ENCODE measurements at places on chromosomes 3 and 15. TPM values are rescaled to one million over a fixed set of nuclear protein-coding genes. Genes with fewer than 3 reads are reported as not detected.

TLR9 gene
- total RNA-seq = not detected

CIP2A gene
- 3.5 TPM for total RNA-seq

MESP2 gene
- total RNA-seq = not detected

- no peaks in the 10 kb centered on the region for H3K4me1 ChIP-seq
- no peaks in the 10 kb centered on the region for H3K36me3 ChIP-seq
- no peak overlapping the region for H3K4me3 ChIP-seq
- no peak for DNase-seq
- H3K27ac ChIP-seq = peak overlapping the region; percentile 6
These were observed 14.1 kb upstream of the CA12 start for GRCh38 chr15:63395730-63396151.

GRCh38 chr3:139659511-139659910, 18.3 kb downstream of the NMNAT3 start:
- no peaks in the 10 kb centered on the region for H3K27me3 ChIP-seq
- H3K27ac ChIP-seq = no peak overlapping the region
- DNase-seq = no peak
- no peaks in the 10 kb centered on the region for H3K36me3 ChIP-seq
- H3K4me1 ChIP-seq = no peaks in the 10 kb centered on the region

DNA sequence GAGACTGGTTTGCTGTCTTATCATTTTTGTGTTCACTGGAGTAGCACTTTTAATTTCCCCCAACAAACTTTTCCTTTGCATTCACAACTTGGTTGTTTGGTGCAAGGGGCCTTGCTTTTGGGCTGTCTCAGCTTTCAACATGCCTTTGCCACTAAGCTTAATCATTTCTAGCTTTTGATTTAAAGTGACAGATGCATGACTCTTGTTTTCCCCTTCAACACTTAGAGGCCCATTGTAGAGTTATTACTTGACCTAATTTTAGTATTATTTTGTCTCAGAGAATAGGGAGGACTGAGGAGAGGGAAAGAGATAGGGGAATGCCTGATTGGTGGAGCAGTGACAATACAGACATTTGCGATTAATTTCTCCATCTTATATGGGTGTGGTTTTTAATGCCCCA, 340.1 kb upstream of the MANF start:
- no peaks in the 10 kb centered on the region for H3K4me1 ChIP-seq
- DNase-seq = no peak
- no peaks in the 10 kb centered on the region for H3K27me3 ChIP-seq
- no peaks in the 10 kb centered on the region for H3K36me3 ChIP-seq
- no peak overlapping the region for H3K27ac ChIP-seq

DNA sequence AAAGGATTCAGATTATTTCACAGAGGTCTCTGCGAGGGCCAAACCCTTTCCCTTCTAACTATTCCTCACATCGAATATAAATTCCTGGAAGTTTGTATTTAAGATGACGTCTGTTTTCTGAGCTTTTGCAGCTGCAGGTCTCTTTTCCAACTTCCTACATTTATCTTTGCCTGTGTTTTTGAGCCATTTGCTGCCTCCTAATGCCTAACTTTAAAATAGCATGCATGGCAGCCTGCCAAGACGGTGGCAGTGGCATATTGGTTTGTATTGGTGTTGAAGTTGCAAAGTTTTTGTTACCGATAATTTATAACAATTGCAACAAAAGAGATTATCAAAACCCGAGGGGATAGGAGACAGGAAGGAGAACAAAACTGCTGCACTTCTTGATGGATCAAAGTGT, 187.1 kb upstream of the DNAJC19 start:
- H3K27me3 ChIP-seq = no peaks in the 10 kb centered on the region
- no peaks in the 10 kb centered on the region for H3K4me1 ChIP-seq
- no peak overlapping the region for H3K27ac ChIP-seq
- H3K36me3 ChIP-seq = no peaks in the 10 kb centered on the region
- peak; percentile 76 for DNase-seq

DNA sequence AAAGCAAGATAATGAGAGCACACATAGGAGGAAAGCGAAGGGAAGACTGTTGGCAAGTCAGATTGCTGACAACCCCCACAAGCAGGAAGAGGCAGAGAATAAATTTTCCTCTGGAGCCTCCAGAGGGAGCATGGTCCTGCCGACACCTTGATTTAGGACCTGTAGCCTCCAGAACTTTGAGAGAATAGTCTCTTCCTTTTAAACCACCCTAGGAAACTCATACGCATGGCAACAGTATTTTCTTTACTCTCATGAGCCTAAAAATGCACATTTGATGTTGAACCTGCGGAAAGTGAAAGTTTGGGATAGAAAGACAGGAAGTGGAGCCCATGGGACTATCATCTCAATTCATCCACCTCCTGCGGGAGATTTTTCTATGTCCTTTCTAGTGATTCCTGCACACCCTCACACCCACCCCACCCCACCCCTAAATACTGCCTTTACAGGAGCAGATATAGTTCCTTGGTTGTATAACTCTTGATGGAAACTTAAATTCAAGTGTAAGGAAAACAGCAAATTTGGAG, 116.7 kb upstream of the LPP start:
- H3K4me1 ChIP-seq = no peaks in the 10 kb centered on the region
- peak overlapping the region; percentile 79 for H3K27ac ChIP-seq
- H3K36me3 ChIP-seq = no peaks in the 10 kb centered on the region
- H3K27me3 ChIP-seq = no peaks in the 10 kb centered on the region
- DNase-seq = no peak
- H3K4me3 ChIP-seq = no peak overlapping the region

- H3K27ac ChIP-seq = no peak overlapping the region
- DNase-seq = no peak
- H3K4me1 ChIP-seq = no peaks in the 10 kb centered on the region
- H3K36me3 ChIP-seq = no peaks in the 10 kb centered on the region
- H3K27me3 ChIP-seq = no peaks in the 10 kb centered on the region
These were observed 6.1 kb downstream of the MOBP start for GRCh38 chr3:39473452-39474125.

DNA sequence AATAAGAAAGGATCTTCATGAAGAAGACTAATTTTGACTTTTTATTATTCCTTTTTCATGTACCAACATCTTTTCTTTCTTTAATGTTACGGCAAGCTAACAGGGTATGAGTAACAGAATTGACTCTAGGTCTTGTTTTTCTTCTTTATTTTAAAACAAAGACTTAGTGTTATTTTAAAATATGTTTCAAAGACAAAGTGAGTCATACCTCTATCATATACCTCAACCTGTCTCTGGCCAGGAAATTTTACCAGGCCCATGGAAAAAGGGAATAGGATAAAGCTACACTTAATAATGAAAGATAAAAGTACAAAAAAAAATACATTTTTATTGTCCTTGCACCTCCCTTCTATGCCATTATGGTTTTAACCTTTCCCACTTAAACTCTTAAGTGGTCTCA, 57.4 kb downstream of the ZNF148 start:
- no peaks in the 10 kb centered on the region for H3K36me3 ChIP-seq
- no peak overlapping the region for H3K4me3 ChIP-seq
- no peaks in the 10 kb centered on the region for H3K27me3 ChIP-seq

DNA sequence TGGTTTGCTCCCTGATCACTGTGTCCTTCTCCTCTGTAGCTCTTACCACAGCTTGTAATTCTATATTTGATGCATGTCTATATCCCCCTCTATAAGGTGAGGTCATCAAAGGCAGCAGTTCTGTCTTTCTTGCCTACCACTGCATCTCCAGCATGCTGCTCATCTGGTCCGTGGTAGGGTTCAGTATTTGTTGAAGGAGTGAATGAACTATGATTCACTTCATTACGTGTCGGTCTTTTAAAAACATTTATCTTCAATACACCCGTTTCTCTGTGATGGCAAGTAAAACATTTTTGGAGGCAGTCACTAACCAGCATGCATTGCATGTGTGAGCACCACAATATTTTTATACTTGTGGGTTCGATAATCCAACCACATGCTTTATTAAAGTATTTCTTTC, 27.6 kb downstream of the CHST14 start:
- no peaks in the 10 kb centered on the region for H3K27me3 ChIP-seq
- no peak overlapping the region for H3K27ac ChIP-seq
- no peaks in the 10 kb centered on the region for H3K36me3 ChIP-seq

DNA sequence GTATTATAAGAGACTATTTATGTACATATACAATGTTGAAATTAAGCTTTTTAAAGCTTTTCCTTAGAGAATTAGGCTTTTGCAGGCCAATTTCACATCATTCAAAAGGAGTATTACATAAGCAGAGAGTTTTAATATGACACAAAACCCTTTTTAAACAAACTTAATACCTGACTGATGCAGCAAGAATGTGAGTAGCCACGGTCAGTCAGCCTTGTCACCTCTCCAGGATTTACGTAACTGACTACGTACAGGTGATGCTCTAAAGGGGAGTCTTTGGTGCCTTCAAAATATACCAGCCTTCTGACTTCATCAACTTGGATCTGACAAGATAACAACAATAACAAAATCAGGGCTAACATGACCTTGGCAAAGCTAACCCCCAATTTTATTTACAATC, 44.2 kb upstream of the IGDCC4 start:
- H3K4me3 ChIP-seq = no peak overlapping the region
- no peaks in the 10 kb centered on the region for H3K4me1 ChIP-seq
- no peak overlapping the region for H3K27ac ChIP-seq
- H3K27me3 ChIP-seq = no peaks in the 10 kb centered on the region
- H3K36me3 ChIP-seq = peaks cover 5% of the 10 kb centered on the region

GRCh38 chr3:98784666-98785600, 21.8 kb downstream of the ST3GAL6 start:
- H3K27ac ChIP-seq = peak overlapping the region; percentile 50
- no peak for DNase-seq
- H3K36me3 ChIP-seq = no peaks in the 10 kb centered on the region
